ENCODE measurements at places on chromosomes 3 and 15. TPM values are rescaled to one million over a fixed set of nuclear protein-coding genes. Genes with fewer than 3 reads are reported as not detected.

DNA sequence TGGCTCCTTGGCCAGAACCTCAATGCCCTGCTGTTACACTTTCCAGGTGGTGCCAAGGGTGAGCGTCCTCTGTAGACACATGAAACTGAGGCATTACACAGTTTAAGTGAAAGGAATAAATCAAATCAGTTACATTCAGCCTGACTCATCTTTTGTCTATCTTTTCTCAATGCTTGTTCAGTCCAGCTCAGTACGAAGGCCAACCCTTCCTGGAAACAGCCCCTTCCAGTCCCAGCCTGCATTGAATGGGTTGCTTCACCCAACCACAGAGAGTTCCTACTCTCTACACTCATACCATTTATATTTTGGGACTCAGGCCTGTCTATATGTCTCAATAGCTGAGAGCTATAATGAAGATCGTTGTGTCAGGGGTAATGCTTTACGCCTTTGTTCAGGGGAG lies 363.6 kb downstream of the RORA start:
- H3K4me1 ChIP-seq, result peaks cover 3% of the 10 kb centered on the region
- H3K4me3 ChIP-seq, result no peak overlapping the region
- no peaks in the 10 kb centered on the region for H3K27me3 ChIP-seq

The LTF gene
- not detected for total RNA-seq

GRCh38 chr3:57983734-57984518 lies 24.3 kb upstream of the FLNB start:
- H3K4me3 ChIP-seq, result no peak overlapping the region
- peaks cover 8% of the 10 kb centered on the region for H3K4me1 ChIP-seq
- H3K27ac ChIP-seq, result no peak overlapping the region
- no peaks in the 10 kb centered on the region for H3K36me3 ChIP-seq

The ZNF197 gene
- 38.7 TPM for total RNA-seq

- DNase-seq, result no peak
- H3K4me1 ChIP-seq, result no peaks in the 10 kb centered on the region
- no peak overlapping the region for H3K27ac ChIP-seq
- no peaks in the 10 kb centered on the region for H3K27me3 ChIP-seq
- H3K36me3 ChIP-seq, result no peaks in the 10 kb centered on the region
Observed at GRCh38 chr3:51378065-51378464, 7.0 kb upstream of the MANF start.

GRCh38 chr3:114057011-114057347 lies 442 bp downstream of the QTRT2 start:
- no peak for DNase-seq
- no peaks in the 10 kb centered on the region for H3K27me3 ChIP-seq
- no peak overlapping the region for H3K27ac ChIP-seq
- peak overlapping the region; percentile 90 for H3K4me3 ChIP-seq

DNA sequence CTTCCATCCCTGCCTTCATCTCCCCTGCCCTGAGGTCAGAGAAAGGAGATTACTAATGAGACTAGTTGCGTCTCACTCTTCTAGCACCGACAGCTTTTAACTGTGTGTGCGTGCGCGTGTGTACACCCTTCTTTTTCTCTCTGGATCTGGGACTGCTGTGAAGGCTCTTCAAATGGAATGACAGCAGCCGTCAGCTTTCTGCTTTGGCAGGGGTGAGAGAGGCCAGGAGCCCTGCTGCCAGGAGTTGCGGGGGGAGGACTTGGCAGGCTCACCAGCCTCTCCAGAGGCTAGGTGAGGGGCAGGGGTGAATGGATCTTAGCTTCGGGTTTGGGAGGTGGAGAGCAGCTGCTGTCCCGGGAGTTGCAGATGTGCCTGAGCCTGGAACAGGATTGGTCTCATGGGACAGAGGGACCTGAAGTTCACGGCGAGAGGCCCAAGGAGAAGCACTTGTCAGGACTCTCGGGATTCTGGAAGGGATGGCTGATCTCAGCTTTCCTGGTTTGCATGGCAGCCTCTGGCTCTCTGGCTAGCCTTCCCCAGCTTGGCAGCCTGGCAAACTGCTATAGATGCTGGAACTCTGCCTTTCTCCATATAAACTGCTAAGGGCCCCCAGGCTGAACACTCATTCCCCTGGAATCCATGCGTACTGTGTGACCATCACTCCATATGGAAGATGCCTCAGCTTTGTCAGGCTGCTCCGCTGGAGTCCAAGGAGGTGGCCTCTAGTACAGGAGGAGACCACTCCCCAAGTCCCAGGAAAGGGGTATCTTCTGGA lies 16.6 kb downstream of the TEX264 start:
- H3K4me1 ChIP-seq, result peaks cover 4% of the 10 kb centered on the region
- no peak overlapping the region for H3K4me3 ChIP-seq
- no peak for DNase-seq

The PP2D1 gene
- total RNA-seq, result not detected

DNA sequence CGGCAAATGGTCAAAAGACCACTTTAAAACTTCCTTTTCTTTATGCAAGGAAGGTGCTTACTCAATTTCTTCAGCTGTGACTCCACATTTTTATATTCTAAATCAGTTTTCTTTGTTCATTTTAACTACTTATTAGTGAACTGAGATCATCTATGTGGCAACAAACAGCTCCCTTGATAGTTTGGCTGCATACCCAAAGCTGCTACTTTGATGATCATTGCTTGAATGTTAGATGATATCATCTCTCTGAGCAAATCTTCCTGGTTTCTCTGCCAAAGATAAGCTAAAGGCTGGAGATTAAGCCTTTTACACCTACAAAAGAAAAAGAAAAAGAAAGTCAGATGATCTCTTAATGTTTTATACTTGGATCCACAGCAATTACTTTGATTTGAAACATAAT lies 95.5 kb downstream of the DPH6 start:
- H3K27ac ChIP-seq, result no peak overlapping the region
- H3K4me3 ChIP-seq, result no peak overlapping the region
- H3K27me3 ChIP-seq, result no peaks in the 10 kb centered on the region
- H3K36me3 ChIP-seq, result no peaks in the 10 kb centered on the region
- H3K4me1 ChIP-seq, result no peaks in the 10 kb centered on the region

- no peak for DNase-seq
- no peaks in the 10 kb centered on the region for H3K27me3 ChIP-seq
- no peak overlapping the region for H3K27ac ChIP-seq
- H3K4me3 ChIP-seq, result no peak overlapping the region
Observed at GRCh38 chr15:38189671-38190295, 62.9 kb upstream of the SPRED1 start.

The RYR3 gene
- 4.4 TPM for total RNA-seq

DNA sequence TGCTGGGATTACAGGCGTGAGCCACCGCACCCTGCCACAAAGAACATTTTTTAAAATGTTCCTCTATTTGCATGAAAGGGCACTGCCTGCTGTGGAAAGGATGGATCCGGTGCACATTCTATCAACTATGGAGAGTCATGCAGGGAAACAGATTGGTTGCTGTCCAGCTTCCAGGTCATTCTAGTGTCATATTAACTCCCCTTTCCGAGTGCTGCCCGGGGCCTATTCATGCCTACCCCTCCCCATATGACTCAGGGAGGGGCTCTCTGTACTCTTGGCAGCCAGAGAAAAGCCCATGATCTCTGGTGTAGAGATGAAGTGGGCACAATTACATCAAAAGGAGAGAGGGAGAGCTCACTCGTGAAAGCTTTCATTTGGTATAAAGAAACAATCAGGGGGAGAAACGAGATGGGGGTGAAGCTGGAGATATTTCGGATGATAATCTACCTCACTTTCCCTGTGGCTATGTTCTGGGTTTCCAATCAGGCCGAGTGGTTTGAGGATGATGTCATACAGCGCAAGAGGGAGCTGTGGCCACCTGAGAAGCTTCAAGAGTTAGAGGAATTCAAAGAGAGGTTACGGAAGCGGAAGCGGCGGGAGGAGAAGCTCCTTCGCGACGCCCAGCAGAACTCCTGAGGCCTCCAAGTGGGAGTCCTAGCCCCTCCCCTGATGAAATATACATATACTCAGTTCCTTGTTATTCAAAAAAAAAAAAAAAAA lies 16.1 kb upstream of the AHSG start:
- DNase-seq, result peak; percentile 48
- peaks cover 3% of the 10 kb centered on the region for H3K27me3 ChIP-seq
